D341Med (cell line): ENCODE measurements at places on chromosomes 1 and 21.
A peak's percentile ranks its signal among the peaks of the same experiment; 100 is the strongest.

GRCh38 chr1:154328318-154329151 lies 3.2 kb downstream of the ATP8B2 start:
- DNase-seq: peak; percentile 83

DNA sequence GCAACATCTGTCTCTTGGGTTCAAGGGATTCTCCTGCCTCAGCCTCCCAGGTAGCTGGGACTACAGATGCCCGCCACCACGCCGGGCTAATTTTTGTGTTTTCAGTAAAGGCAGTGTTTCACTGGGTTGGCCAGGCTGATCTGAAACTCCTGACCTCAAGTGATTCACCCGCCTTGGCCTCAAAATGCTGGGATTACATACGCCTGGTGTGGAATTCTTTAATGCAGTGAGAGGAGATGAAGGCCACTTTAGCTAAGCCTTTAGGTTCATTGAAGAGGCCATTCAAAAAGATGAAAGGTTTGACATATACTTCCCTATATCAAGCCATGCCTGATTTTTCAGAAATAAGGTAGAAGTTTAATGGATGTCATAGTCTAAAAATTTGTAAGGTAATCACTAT lies 162.7 kb downstream of the ST6GALNAC3 start:
- no peak for DNase-seq

GRCh38 chr21:46095814-46096595 lies 1.9 kb upstream of the COL6A2 start:
- DNase-seq: peak; percentile 20

- no peak for DNase-seq
These were observed 10.0 kb upstream of the B4GALT3 start for GRCh38 chr1:161187311-161187710.

DNA sequence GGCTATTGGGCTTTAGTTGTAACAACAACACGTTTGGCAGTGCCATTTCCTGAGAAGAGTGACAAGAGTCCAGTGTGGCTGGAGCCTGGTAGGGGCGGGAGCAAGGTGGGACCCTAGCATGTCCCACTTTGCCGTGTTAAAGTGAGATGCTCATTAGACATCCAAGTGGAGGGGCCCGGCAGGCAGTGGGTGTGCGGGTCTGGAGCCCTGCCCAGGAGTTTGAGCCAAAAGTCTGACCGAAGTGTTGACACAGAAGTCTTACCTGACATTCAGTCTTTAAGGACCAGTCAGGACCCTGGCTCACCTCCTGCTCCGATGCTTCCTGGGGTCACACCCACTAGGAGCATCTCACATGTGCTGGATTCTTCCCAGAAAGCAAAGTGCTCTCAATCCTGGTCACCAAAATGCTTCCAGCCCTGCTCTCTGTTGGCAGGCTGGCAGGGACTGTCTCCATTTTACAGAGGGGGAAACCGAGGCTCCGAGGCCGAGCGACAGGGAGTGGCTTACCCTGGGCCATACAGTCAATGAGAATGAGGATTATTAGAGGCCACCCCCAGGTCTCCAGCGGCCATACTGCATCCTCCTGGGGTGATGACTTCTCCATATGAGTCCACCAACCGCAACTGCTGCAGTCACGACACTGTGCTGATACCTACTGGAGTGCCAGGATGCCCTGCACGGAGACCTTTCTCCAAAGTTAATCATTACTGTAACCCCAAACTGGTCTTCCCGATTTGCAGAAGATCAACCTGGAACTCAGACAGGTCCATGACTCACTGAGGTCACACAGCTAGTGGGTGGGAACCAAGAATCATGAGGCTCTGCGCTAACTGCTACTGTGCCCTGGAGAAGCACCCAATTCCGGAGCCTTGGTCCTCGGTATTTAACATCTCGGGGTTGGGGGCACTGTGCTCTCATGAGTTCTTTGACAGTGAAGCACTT lies 112.7 kb downstream of the PRDM2 start:
- DNase-seq: no peak

DNA sequence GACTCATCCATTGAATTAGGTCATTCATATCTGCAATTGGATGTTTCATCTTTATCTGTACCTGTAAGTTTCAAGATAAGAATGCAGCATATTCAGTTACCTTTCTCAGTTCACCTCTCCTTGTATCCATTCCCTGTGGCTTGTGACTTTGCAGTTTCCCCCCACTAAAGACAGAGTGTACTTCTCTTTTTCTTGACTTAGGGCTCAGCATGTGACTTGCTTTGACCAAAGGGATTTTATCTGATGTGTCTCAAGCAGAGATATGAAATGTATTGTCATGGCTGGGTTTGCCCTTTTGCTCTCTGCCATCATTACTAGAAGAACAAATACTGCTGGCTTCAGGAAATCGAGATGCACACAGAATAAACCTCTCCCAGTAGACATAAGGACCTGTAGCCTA lies 754.8 kb downstream of the ADGRL2 start:
- no peak for DNase-seq

DNA sequence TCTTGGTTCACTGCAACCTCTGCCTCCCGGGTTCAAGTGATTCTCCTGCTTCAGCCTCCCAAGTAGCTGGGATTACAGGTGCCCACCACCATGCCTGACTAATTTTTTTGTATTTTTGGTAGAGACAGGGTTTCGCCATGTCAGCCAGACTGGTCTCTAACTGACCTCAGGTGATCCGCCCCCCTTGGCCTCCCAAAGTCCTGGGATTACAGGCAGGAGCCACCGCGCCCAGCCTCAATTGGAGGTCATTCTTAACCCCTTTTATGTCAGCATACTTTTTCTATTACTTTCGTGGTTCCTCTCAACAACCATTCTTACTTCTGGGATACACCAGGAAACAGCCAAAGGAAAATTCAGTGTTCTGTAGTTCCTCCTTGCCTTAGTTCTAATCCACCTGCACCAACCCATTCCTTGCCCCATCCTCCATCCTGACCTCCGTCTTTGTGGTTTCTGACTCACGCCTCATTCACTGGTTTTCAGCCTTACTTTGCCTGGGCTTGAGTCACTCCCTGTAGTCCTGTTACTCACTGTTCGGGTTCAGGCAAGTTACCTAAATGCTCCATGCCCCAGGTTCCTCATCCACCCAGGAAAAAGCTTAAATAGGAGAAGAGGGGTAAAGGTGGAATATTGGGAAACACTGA lies 12.9 kb upstream of the BCL10 start:
- DNase-seq: no peak

DNA sequence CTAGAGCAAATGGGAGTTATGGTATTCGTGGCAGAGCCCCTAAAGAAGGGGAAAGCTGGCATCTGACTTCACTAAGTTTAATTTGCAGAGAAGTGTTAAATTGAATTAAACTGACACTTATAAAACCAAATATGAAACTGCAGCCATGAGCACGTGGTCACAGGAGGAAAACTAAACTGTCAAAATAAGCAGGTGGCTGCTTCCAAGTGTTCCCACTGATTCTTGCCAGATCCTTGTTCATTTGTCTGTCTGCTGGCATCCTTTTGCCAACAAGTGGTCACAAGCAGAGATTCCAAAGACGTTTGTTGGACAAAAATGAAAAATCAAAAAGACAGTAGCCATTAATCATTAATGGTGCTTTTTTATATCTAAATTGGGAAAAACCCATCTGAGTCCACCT lies 6.5 kb upstream of the CELA2B start:
- DNase-seq: no peak
